Stimulated activated CD4-positive, alpha-beta T cell treated with anti-CD3 and anti-CD28 coated beads, Interleukin-1b, Interleukin-23, amount 100 ng/mL, for 1 hour (primary cell): ENCODE measurements at places on chromosomes 6 and 20.

DNA sequence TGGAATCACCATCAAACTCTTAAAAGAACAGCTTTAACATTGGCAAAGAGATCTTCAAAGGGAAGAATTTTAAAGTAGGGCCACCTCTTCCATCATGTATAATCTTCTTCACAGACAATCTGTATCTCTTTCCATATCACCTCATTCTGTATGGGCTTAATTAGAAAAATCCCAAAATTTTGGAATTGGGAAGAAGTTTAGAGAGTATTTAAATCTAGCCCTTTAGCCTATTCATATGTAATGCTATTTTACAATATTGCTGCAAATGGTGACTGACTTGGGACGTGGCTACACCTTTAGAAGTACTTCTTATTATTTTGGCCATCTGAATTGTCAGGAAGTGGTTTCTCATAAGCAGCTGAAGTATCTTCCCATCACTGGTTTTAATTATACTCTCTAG is 474.3 kb downstream of the RFPL4B start:
- DNase-seq = no peak

DNA sequence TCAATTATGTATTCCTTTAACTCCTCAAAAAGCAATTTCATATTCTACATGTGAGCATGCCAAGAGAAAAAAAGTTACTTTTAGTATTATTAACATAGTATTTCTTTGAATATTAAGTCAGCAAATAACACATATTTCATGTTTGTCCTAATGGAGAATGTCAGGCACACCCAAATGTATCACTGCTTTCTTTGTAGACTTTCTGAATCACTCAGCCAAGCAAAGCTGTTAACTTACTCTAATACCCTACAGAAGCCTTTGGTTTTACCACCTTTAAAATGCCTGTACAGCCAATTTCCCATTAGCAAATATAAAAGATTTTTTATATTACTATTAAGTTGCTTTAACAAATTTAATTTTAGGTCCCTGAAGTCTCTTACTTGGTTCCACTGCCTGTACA is 23.8 kb downstream of the FRK start:
- no peak for DNase-seq

DNA sequence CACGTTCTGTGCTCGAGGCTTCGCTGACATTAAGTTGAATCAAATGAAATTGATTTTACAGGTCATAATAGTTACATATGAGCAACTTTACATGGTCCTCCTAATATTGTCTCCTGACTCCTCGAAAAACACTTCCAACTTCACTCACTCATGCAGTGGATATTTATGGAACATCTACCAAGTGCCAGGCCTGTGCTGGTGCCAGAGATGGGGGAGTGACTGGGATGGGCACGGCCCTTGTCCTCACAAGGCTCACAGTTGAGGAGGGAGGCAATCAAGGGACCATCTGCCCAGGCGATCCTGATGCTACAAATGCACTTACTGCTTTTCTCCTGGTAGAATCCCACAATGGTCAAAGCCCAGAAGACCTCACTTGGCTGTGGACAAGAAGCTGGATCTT is 426.4 kb downstream of the PREX1 start:
- no peak for DNase-seq

- no peak for DNase-seq
These were observed 8.5 kb downstream of the AP5S1 start for GRCh38 chr20:3828798-3829197.

GRCh38 chr6:143258945-143259344 is 191.6 kb downstream of the ADAT2 start:
- DNase-seq = no peak

GRCh38 chr6:33722103-33722623 is 10.7 kb upstream of the UQCC2 start:
- no peak for DNase-seq

DNA sequence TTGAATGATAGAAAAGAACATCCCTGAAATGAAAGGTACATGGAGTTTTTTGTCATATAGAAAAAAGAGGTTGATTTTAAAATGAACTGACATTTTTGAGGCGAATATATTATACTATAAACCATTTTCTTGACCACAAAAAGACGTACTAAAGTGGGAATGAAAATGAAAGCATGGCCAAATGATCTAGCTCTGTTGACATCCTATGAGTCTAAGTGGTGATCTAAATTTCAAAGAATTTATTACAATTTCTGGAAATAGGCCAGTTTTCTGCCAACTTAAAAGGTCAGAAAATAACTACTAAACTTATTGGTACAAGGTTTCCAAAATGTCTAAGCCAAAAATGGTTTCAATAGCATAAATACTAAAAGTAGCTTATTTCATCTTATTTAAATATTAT is 536.8 kb downstream of the EYS start:
- DNase-seq = no peak

- DNase-seq = no peak
These were observed 61.8 kb downstream of the RPP40 start for GRCh38 chr6:4941782-4942672.

GRCh38 chr20:42218621-42219374 is 600.6 kb upstream of the CHD6 start:
- DNase-seq = no peak

GRCh38 chr6:163352011-163352685 is 62.4 kb upstream of the QKI start:
- no peak for DNase-seq

DNA sequence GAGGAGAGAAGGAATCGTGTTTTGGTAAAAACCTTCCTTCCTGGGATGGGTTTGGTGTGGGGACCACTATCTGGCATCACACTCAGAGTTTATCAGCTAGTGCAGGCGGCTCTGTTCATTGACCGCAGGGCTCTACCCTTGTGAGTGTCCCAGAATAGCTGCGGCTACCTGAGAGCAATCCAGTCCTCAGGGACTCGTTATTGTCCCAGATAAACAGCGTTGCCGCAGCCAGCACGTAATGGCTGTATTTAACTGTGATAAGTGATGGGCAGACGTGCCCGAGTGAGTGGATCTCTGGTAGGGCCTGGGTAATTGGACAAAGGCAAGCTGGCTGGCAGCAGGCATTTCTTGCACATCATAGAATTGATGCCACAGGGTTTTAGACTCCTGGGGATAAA is 163.3 kb downstream of the SOBP start:
- DNase-seq = no peak

- no peak for DNase-seq
These were observed 595.4 kb downstream of the EPM2A start for GRCh38 chr6:145139895-145140294.

DNA sequence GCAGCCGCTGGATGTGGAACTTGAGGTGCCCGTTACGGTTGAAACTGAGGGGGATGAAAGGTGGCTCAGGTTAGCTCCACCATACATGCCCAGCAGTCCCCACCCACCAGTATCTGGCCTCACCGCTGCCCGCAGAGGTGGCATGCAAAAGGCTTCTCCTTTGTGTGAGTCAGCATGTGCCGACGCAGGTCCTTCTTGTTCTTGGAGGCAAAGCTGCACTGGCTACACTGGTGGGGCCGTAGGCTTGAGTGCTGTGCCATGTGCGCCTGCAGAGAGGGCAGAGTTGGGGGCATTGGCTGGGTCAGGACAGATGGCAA is 15.8 kb downstream of the PCIF1 start:
- DNase-seq = no peak

- DNase-seq = peak; percentile 20
These were observed 20.8 kb upstream of the CHRNA4 start for GRCh38 chr20:63381781-63382431.

- no peak for DNase-seq
These were observed 42.9 kb upstream of the PDE10A start for GRCh38 chr6:165705941-165706340.

GRCh38 chr6:68973066-68973465 is 338.0 kb downstream of the ADGRB3 start:
- DNase-seq = no peak

GRCh38 chr6:46023216-46023915 is 7.7 kb upstream of the CLIC5 start:
- no peak for DNase-seq

GRCh38 chr6:52180787-52181558 is 5.2 kb upstream of the IL17A start:
- no peak for DNase-seq

GRCh38 chr20:22801528-22801927 is 217.2 kb upstream of the FOXA2 start:
- no peak for DNase-seq

DNA sequence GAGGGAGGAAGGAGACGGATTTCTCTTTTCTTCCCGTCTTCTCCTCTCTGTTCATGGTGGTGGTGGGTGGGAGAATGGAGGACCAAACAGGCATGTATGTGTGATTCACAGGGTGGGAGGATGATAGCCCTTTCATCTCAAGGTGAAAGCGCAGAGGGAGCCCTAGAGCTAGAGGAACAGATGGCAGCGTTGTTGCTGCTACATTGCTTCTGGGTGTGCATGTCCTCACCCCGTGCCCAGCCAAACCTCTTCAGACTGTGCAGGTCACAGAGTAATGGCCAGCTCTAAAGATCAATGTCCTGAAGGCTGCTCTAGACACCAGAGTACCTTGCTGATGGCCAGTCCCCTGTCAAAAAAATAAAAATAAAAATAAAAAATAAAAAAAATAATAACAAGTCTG is 301.8 kb downstream of the TBC1D7 start:
- no peak for DNase-seq

DNA sequence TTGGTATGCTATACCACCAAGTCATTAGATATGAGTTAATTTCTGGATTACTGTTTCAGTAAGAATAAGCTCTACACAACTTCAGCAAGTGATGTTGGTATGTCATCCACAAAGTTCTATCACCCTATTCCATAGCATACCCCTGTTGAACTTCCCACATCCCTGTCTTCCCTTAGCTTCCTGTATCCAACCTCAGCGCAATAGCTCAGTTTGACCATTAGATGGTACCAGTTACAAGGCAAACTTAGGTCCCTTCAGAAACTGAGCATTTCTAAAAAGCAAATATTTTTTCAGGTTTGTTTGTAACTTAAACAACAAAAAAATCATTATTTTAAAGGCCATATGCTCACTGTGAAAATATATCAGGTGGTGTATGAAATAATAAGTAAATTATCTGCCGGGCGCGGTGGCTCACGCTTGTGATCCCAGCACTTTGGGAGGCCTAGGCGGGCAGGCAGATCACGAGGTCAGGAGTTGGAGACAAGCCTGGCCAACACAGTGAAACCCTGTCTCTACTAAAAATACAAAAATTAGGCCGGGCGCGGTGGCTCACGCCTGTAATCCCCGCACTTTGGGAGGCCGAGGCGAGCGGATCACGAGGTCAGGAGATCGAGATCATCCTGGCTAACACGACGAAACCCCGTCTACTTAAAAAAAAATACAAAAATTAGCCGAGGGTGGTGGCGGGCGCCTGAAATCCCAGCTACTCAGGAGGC is 8.8 kb upstream of the MOG start:
- no peak for DNase-seq

DNA sequence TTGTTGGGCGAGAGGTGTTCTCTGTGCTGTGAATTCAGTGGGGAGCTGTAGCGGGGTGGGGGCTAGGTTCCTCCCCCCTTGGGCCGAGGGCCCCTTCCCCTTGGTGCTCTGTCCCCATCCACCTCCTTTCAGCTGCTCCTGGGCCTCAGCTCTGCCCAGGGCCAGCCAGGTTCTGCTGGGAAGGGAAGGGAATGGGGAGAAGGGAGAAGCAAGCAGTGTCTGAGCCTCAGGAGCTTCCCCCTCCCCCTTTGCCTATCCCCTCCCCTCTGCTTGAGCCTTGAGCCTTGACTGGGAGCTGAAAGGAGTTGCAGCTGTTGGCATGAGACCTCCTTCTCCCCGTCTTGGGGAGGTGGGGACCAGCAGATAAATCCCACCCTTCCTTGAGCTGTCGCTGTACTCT is 576 bp upstream of the RRP36 start:
- DNase-seq = no peak

- DNase-seq = no peak
These were observed 21.2 kb downstream of the THEMIS start for GRCh38 chr6:127879685-127880084.

- DNase-seq = no peak
These were observed 50.5 kb downstream of the PCNA start for GRCh38 chr20:5069141-5069806.

- DNase-seq = no peak
These were observed 158.7 kb downstream of the TMEM200A start for GRCh38 chr6:130524552-130524951.

DNA sequence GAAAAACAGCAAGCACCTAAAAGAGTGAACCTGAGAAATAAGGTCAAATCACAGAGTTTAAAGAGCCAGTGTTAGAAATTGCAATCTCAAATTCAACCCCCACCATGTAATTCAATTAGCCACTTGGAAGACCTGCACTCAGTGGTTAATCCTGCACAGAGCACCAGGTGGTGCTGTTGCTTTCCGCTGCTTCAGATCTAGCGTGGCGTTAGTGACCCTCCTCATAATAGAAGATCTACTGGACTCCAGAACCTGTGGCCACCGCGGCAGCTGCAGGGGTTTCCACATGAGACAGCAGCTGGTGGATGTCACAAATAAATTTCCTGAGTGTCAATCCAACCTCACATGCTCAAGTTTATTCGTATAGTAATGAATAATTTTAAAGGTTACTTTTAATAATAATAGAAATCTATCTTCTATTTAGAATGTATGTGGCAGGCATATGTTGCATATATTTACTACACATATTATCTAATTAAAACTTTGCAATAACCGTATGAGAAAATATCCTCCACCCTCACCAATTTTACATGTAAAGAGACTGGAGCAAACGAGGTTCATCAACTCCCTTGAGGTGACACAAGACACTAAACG is 84.4 kb downstream of the SYNE1 start:
- DNase-seq = no peak

DNA sequence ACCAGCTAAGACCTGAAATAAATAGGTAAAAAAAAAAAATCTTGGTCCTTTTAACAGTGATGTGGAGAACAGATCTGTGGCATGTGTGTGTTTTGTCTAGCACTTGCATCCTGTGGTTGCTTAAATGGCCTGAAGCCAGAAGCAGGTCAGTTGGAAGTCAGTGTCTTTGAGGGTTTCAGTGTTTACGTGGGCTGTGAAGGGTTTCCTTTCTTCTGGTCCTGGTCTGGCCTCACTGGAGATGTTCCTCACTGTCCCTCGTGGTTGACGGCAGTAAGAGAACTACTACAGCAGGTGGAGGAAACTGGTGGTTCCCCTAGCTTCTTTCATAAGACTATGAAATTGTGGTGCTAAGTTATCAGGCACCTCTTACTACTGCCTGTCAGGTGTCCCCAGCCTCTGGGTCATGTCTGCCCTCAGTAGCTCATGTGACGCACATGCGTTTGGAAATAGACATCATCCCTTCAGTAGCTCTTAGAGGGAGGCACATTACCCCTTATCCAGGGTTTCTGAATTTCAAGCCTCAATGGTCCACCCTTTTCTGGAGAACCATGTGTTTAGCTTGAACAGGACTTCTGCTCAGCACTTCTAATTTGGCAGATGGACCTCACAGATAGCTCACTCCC is 59.4 kb upstream of the SCP2D1 start:
- no peak for DNase-seq

GRCh38 chr6:144460327-144461095 is 175.4 kb downstream of the UTRN start:
- no peak for DNase-seq

GRCh38 chr20:38829296-38829875 is 23.9 kb downstream of the PPP1R16B start:
- no peak for DNase-seq

- no peak for DNase-seq
These were observed 192.0 kb upstream of the PLN start for GRCh38 chr6:118356054-118356453.

GRCh38 chr6:140370441-140370840 is 996.0 kb upstream of the CITED2 start:
- DNase-seq = no peak

- DNase-seq = no peak
These were observed 108.0 kb downstream of the SNX5 start for GRCh38 chr20:17860301-17861197.
